ENCODE measurements at places on chromosomes 7 and 10. TPM values are rescaled to one million over a fixed set of nuclear protein-coding genes. Genes with fewer than 3 reads are reported as not detected.

DNA sequence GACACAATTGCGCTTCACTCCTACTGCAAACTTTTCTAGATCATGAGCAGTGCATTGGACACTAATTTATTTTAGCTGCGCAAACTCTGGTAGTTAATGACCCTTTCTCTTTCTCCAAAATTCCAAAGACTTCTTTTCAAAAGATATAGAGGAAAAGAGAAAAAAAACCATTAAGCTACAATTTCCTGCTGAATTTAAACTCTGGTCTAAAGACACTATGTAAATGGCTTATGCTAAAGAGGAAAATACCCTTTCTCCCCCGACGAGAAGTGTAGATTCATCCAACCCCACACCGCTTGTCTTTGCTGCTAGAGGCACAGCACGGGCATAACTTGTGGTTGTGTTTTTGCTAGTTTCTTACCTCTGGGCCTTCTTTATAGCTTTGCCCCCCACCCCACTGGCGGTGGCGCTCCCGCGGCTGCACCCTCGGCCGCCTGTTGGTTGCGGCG, 84.1 kb downstream of the SNX10 start:
- no peak for DNase-seq

DNA sequence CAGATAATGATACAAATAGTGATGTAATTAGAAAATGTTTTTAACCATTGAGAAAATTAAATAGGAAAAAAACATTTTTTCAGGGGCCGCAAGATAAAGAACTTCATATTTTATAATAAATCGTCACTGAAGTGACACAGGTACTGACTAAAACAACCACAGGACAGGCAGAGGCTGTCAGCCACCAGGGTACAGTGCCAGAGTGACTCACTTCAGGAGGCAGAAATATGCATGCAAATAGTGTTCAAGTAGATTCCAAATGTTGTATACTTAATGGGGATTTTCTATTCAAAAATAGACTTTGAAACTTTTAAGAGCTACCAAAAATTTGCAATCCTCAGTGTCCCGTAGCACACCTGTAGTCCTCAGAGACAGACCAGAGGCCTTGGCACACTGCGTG, 68.6 kb downstream of the FRMPD2 start:
- no peak for DNase-seq

GRCh38 chr7:36037121-36037662, 115.9 kb upstream of the EEPD1 start:
- peak; percentile 91 for DNase-seq

KAZALD1 gene
- 17.7 TPM for total RNA-seq

GRCh38 chr10:115606086-115606485, 512.9 kb downstream of the ATRNL1 start:
- DNase-seq: no peak

DNA sequence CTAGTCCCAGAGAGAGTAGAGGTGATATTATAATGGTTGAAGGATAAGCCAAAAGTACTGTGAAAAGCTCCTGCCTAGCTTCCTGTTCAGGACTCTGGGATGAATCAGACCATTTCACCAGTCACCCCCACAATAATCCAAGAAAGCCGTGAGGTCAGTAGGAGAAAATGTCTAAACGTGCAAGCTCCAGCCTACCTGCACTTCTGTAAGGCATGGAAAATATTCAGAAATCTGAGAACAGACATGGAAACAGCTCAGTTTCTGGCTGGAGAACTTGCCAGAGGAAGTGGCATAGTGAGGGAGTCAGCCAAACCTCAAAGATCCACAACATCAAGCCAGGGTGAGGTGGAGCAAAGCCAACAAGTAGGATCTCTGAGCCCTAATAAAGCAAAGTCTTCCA, 58.2 kb downstream of the ELAPOR2 start:
- DNase-seq: no peak

DNA sequence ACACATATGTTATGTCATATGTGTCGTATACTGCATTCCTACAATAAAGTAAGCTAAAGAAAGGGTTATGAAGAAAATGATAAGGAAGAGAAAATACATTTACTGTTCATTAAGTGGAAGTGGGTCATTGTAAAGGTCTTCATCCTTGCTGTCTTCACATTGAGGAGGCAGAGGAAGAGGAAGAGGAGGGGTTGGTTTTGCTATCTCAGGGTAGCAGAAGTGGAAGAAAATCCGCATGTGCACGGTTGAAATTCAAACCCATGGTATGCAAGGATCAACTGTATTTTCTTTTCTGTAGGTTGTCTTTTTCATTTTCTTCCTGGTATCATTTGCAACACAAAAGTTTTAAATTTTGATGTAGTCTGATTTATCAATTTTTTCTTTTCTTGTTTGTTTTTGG, 6.3 kb downstream of the PLEKHA8 start:
- no peak for DNase-seq

DNA sequence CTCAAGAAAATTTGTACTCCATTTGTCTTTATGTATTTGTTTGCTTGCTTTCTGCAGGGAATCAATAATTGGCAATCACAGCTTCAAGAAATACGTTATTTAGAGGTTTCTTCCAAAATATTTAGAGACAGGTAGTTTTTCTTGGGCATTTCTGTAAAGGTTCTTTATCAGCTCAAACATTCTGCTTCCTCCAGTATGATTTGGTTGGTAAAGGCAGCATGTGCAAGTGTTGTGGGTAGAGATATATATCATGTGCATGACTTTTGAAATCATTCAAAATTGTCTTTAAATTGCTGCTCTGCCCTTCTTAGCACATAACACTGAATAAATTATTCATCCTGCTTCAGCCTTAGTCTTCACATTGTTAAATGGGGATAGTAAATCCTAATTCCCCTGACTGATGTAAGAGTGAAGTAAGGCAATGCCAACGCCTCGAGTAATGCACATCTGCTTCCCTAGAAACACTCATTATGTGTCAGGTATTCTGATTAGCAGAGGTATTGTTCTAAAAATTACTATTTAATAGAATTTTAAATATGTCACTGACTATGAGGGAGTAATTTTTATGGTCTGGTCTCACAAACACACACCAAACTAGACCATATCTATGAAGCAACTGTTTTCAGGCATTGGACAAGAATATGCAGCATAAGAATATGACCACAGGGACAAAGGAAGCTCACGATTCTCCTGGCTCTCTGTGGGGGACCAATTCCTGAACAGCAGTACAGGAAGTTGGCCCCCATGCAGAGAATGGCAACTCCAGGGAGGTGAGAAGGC, 77.3 kb upstream of the AKR1E2 start:
- no peak for DNase-seq

- DNase-seq: no peak
These were observed 25.3 kb downstream of the TNS3 start for GRCh38 chr7:47556511-47557180.

GRCh38 chr10:3108575-3109105, 41.3 kb downstream of the PFKP start:
- DNase-seq: no peak

GIMAP8 gene
- 5.4 TPM for total RNA-seq

DNA sequence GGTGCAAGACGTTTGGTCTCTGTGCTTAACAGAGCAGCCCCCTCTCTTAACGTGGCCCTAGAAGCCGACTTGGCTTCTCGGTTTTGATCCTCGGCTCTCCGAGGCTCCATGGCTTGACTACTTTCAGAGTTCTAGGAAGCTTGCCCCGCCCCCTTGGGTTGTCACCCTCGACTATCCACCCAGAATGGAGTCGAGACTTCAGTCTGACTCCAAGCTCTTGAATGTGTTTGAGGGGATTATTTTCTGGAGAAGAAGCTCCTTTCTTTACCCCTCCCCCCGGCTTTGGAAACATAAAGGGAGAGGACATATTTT, 448 bp downstream of the SEC24C start:
- peak; percentile 56 for DNase-seq

OR2A1 gene
- 0.20 TPM for total RNA-seq

DNA sequence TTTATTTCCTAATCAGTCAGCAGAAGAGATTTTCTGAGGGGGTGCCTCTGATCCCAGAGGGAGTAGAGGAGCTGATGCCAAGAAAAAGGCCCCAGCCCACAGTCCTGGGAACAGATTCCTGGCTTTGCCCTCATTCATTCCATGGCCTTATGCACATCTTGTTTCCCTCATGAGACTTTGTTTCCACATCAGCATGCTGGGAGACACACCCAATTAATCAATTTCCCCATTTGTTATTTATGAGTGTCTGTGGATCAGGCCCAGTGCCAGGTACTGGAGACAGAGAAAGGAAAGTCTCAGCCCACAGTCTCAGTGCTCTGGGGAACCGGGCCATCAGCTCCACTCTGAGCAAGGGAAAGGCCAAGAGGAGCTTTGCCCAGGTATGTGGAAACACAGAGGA, 496.2 kb upstream of the ZMIZ1 start:
- DNase-seq: peak; percentile 34

GRCh38 chr10:124125305-124126116, 32.1 kb upstream of the CHST15 start:
- DNase-seq: no peak

GRCh38 chr7:116210345-116211005, at the start of gene TES:
Gene TES (plus strand): TSS chr7:116210539. CDS start chr7:116210708, 169 bp downstream.
- DNase-seq: peak; percentile 10

PLPP4 gene
- total RNA-seq: 5.3 TPM

- no peak for DNase-seq
These were observed 528.8 kb downstream of the DNAJB6 start for GRCh38 chr7:157865351-157866165.

DNA sequence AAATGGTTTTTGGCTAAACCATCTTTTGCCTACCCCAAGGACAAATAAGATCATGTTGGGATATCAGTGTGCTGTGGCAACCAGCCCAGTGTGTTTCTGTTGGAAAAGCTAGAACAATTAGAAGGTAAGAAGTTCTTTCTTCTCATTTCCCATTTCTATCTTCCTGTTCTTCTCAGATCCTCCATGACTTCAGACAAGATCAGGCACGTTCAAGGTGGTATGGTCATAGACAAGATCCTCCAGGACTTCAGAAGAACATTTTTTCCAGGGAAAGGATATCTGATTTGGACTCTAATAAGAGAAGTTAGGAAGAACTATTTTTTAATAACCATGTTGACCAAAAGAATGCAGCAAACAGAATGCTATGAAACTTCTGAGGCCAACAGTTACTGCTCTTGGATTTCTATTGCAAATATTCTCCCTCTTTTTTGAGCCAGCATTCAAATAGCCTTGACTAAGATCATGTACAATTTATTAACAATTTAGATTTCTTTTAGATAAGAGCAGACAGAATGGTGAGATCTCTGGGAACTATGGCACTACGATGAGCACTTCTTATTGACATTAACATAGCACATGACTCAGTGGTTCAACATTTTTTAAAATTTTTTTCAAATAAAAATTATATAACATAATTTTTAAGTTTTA, 15.9 kb downstream of the HYCC1 start:
- DNase-seq: no peak

DNA sequence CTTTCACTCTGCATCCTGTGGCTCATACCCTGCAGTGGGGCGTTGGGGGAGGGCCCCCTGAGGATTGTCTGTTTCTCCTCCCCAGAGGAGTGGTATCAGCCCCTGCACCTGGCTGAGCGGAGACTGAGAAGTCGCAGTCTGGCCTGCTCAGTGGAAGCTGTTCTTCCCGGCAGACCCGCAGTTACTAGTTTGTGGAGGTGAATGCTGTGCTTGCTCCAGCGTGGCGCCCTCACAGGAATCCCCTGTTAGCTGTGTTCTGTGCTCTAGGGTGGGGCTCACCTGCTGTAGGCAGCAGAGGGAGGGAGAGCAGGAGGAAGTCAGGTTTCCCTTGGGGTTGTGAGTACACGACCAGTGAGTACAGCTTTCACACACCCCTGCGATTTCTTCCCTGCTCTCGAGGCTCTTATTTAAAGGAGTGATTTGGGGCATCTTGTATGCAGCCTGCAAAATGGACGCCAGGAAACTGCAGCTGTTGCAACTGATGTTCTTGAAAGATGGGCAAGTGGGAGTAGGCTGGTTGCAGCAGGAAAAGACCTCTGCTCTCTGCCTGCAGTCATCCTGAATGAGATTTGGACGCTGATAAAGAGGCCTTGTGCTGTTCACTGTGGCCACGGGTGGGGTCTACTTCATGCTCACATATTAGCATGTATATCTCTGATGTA, 66.4 kb downstream of the HK1 start:
- DNase-seq: no peak

DNA sequence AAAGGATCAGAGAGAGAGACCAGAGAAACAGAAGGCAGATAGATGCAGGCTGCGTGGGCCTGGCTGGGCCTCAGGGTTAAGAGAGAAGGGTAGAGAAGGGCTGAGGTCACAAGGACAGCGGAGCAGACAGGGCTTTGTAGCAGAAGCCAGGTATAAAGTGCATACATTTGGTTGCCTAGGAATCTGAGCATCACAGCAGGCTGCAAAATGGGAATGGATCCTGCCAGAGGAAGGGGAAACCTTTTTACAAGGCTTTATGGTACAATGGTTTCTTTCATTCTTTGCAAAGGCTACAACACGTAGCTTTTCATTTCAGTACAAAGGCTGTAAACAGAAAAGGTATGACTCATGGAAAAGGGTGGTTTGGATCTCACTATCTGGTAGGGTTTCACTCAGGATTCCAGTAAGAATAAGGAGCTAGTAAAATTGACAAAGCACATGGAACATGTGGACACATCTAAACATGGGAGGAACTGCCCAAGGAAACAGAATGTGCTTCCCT, 275.1 kb downstream of the DOCK4 start:
- DNase-seq: no peak

GRCh38 chr7:18792871-18793595, 297.5 kb downstream of the HDAC9 start:
- no peak for DNase-seq

- DNase-seq: no peak
These were observed 138.7 kb downstream of the SLC25A13 start for GRCh38 chr7:96183163-96183670.

ERVW-1 gene
- 0.20 TPM for total RNA-seq

DNA sequence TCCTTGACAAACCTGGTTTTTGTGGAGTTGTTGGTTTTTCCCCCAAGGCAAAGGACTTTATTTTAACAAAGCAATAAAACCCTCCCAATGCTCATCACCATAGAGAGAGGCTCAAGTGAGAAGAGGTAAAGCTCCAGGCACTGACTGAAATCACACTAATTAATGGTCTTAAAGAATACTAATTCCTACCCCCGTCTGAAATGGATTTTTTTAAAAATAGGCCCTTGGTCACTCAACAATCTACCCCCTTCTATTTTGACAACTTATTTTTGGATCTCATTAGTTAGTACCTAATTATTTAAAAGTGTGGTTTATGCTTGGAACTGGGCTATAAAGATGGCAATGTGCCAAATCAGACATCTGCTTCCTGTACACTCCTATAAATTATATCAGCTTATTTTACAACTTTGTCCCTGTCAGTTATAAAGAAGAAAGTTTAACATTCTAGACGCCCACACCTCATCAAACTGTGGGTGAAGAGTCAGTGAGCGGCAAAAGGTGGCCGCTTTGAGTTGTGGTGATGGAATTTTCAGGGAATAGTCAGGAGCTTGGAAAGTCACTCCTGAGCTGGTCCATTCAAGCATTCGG, 10.6 kb downstream of the GLI3 start:
- no peak for DNase-seq

PITX3 gene
- 0.39 TPM for total RNA-seq

DNA sequence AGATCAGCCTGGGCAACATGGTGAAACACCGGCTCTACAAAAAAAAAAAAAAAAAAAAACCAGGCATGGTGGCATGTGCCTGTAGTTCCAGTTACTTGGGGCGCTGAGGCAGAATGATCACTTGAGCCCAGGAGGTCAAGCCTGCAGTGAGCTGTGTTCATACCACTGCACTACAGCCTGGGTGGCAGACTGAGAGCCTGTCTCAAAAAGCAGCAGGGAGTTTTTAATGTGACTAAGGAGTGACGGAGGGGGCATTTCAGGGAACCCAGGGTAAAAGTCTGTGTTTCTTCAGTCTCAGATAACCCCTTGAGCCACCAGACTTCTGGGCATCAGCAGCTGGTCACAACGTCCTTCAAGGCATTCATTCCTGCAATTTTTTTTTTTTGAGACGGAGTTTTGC, 2.2 kb upstream of the C10orf95 start:
- DNase-seq: no peak

SEC31B gene
- total RNA-seq: 5.8 TPM
